ENCODE measurements at places on chromosomes 7 and 10.

GRCh38 chr10:96685306-96685705 lies 35.0 kb downstream of the PIK3AP1 start:
- DNase-seq = no peak

GRCh38 chr7:70215491-70215890 lies 617.2 kb downstream of the AUTS2 start:
- no peak for DNase-seq

DNA sequence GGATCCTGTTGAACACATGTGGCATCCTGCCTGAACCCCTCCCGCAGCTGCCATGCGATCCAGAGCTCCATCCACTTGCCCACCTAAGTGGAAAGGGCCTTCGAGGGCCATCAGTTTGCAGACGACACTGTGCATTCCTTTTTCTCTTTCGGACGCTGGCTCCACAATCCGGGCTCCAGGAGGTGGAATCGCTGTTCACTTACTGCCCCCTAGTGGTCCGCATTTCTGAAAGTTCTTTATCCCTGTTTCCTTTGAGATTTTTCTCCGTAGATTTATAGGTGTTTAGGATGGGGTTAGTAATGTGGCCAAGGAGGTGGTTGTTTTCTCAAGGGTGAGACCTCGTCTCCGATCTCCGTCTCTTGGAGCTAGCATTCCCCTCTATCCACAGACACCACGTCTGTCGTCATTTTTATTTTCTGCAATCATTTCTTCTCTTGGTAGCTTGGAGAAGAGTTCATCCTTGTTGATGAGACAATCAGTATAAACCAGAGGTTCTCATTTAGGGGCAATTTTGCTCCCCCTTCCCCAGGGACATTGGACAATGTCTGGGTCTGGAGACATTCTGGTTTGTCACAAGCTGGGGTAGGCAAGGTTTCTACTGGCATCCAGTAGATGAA lies 204.6 kb downstream of the ARHGAP21 start:
- DNase-seq = no peak

- no peak for DNase-seq
These were observed 83.0 kb downstream of the PARD3 start for GRCh38 chr10:34731885-34732701.

DNA sequence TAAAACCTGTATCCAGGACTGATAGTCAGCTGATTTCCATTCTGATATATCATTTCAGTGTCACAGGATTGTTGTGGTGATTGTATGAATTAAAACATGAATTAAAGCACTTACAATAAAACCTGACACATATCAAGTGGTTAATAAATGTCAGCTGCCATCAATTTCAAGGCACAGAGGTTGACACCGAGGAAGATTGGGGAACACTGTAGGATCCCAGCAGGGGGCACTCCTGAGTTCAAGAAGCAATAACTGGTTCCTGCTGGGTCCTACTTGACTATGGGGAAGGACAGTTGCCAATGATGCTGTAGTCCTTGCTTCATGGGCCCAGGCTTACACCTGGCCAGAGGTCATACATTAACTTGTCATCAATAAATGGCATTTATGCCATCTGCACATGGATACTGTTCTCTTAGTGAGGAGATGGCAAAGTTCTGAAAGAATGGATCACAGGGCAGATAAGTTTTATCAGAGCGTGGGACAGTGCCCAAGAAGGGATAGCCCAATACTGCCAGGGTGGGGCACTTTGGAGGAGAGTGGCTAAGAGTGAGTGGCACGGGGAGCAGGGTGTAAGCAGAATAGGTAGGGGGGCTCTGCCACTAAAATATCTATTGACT lies 24.1 kb downstream of the FZD1 start:
- no peak for DNase-seq

DNA sequence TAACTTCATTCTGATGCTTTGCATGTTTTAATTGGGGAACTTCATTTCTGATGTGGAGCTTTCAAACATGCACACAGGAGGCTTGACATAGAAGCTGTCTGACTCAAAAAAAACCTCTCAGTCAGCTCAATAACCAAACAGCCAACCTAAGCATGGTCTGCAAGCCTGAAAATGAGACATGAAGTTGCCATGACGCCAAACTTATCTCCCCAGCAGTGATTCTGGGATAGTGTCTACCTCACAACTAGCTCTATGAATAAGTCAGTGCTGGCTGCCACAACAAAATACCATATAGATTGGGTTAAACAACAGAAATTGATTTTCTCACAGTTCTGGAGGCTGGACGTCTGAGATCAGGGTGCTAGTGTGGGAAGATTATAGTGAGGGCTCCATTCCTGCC lies 244.2 kb downstream of the CCDC3 start:
- no peak for DNase-seq

GRCh38 chr10:22344249-22344648 lies 1.0 kb upstream of the SPAG6 start:
- DNase-seq = no peak

DNA sequence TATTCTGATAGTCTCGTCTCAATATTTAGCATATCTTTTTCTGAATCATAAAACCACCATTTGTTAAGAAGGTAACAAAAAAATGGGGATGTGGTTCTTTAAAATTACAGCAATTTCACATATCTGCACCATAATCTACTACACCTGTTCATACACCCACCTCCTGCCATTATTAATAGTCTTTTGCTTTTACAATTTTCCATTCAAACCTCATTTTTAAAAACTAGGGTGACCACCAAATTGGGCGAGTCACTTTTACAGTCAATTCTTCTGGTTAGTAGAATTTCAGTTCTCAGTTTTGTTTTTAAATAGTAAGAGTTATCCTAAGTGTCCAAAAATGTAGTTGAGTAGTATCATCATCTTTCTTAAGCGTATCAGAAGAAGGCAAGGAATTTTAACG lies 48.4 kb upstream of the GSAP start:
- no peak for DNase-seq

- no peak for DNase-seq
These were observed 93.6 kb upstream of the RSU1 start for GRCh38 chr10:16910793-16911164.
